Stimulated activated CD4-positive, alpha-beta T cell treated with anti-CD3 and anti-CD28 coated beads, TNF-alpha, amount 100 ng/mL, for 1 hour (primary cell): ENCODE measurements at places on chromosomes 5 and 9.

DNA sequence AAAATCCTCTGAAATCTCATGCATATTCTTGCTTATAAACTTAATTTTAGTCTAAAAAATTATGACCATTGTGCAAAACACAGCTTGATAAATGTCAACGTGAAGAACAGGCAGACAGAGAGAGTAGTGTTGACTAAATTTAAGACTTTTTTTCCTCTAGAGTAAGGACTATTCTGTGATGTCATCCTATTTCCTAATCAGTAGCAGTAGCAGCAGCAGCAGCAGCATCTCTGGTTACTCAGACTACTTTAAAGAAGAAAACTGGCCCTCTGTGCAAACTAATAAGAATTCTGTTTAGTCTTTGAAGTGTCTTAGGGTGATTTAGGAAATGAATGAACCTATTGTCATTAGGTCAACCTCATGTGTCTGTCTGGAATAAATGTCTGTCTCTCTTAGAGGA is 403.0 kb downstream of the HINT1 start:
- no peak for DNase-seq

- no peak for DNase-seq
Observed at GRCh38 chr5:119694284-119694683, 64.9 kb downstream of the FAM170A start.

- no peak for DNase-seq
Observed at GRCh38 chr9:136345281-136346156, 18.0 kb downstream of the DNLZ start.

GRCh38 chr5:17735761-17736160 is 101.5 kb downstream of the TAF11L14 start:
- DNase-seq: no peak

- DNase-seq: no peak
Observed at GRCh38 chr5:32443145-32443540, 1.4 kb downstream of the ZFR start.
